Right ventricle myocardium superior (tissue), 1 donor: ENCODE measurements at places on chromosomes 2 and 18. TPM values are rescaled to one million over a fixed set of nuclear protein-coding genes. Genes with fewer than 3 reads are reported as not detected.
A peak's percentile ranks its signal among the peaks of the same experiment; 100 is the strongest.

DNA sequence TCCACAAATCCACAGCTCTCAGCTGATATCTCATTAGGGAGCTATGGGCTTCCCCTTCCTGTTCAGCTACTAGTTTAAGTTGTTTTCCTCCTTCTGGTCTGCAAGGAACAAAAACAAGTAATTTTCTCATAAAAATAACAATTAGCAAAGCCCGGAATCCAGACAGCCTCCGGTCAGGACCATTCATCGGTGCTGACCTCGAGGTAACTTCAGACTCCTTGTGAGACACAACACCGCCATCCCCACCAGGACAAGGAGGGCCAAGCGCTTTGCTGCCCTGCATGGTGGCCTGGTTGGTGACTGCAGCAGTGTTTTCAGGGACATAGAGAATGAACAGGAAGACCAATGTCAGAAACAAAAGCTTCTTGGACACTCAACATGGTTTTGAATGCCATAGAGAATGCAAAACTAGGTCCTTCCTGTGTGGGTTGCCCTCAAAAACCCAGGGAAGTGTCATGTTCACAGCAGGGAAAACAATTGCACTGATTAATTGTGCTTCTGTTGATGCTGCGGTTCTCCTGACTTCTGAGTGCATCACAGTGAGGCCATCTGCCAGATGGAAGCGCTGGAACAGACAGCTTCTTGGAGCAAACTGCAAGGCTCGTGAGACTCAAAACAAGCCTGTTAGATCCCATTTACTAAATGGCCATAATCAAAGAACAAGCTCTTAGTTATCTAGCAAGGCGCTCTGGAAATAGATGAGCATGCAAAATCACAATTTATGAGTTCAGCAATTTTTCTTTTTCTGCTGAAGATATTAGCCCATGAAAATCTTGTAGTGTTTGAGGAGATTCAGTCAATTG is 77.1 kb downstream of the HS1BP3 start:
- DNase-seq, result no peak

DNA sequence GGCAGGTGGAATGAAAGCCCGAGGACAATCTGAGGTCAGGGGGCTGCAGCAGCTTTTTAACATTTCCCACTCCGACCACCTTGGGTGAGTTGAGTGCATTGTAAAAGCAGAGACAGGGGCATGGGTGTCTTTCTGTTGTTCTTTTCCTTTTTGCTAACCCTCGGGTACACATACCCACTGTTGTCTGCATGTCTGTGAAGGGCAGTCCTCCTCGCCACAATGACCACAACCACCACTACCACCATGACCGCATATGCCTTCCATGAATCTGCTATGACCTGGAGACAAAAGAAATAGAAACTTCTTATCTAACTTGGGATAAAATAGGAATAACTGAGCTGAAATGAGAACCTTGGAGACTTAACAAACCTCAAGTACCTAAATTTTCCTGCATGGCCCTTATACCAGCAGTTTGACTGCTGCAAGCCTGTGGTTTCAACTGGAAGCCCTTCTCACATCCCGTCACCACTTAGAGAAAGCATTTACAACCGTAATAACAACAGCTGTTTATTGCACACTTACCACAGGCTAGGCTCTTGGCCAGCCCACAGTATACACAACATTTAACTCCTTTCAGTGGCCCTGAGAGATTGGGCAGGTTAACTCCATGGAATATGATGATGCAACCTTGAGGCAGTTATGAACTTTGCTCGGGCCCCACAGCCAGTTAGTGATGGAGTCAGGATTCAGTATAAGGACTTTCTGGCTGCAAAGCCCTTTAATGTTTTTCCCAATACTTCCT is 80.3 kb downstream of the GYPC start:
- DNase-seq, result no peak

GDF7 gene
- total RNA-seq, result 0.38 TPM

- no peak for DNase-seq
Measured at GRCh38 chr2:177712462-177712861, 319.9 kb downstream of the AGPS start.

- no peak for DNase-seq
Measured at GRCh38 chr2:192090911-192091310, 103.8 kb downstream of the TMEFF2 start.

DNA sequence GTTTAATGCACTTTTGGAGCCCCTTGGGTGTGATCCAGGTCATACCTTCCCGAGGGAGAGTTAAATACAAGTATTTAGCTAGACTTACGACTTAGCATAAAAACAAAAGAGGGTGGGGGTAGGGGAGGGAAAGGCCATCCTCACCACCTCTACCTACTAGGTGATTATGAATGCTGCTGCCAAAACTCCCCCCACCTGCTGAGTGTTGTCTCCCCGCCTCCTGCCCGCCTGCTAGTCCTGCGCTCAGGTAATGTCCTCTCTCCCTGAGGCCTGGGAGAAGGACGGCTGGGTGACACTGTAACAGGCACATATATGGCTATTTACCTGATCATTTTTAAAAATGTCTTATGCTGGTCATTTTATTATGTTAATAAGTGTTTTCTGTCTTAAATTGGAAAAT is 3.0 kb upstream of the NCKAP5 start:
- no peak for DNase-seq

DNA sequence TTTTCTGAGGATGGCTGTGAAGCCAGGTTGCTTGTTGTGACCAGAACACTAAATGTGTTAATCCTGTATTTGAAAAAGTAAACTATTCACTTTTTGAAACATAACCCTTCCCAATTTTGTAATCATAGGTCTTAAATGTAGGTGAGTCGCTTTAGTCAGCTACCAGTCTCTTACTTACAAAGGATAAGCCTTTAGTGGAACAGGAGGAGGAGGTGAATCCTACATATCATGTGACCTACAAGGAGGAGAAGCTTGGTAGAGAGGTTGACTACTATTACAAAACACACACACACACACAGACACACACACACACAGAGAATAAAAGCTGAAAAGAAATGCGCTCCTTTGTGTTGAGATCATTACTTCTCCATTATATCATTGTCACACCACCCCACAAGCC is 59.9 kb upstream of the SPAG16 start:
- DNase-seq, result no peak

- no peak for DNase-seq
Measured at GRCh38 chr18:58484989-58485981, 143.6 kb downstream of the ALPK2 start.

DNA sequence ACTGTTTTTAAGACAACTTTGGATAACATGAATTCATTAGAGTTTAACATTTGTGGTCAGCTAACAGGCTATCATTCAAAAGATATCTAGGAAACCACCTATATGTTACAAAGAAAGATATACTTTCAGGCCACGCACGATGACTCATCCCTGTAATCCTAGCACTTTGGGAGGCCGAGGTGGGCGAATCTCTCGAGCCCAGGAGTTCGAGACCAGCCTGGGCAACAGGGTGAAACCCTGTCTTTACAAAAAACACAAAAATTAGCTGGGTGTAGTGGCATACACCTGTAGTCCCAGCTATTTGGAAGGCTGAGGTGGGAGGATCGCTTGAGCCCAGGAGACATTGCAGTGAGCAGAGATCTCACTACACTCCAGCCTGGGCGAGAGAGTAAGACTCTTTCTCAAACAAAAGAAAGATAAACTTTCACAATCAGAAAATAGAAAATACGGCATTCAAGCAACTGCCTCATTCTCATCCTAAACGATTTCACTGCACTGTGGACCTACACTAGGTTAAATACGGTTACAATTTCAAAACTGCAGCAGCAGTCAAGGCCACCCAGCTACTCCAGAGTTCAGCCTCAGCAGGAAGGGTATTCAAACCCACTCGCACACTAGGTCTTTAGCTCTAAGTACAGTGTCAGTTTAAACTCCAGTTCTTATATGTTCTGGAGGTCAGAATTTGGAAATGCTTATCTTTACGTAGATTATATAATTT is 250.0 kb upstream of the SLC39A10 start:
- no peak for DNase-seq

- DNase-seq, result peak; percentile 57
Measured at GRCh38 chr2:170770008-170770605, at the start of gene ERICH2. Gene ERICH2, plus strand, starts transcription at chr2:170770378. Its CDS starts 304 bp downstream, at chr2:170770682.

MALL gene
- total RNA-seq, result 9.9 TPM

ANKAR gene
- 8.1 TPM for total RNA-seq

- DNase-seq, result peak; percentile 54
Measured at GRCh38 chr2:88067189-88067588, 436 bp upstream of the SMYD1 start.

DNA sequence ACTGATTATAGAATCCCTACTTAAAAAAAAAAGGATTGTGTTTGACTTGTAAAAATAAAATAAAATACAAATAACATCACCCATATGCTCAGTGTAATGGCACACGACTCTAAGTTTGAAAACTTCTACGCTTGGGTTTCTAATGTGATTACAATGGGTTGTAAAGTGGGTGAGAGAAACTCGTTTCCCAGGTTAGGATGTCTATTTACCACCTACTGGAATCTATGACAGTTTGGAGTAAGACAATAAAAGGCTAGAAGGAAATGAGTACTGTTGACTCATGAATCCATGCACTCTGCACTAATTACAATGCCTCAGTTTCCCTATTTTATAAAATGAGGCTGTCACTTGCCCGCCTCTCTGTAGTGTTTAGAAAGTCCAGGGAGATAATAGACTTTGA is 204.2 kb upstream of the FBXO11 start:
- no peak for DNase-seq

DRC1 gene
- total RNA-seq, result not detected

GRCh38 chr2:28101123-28101522 is 210.6 kb downstream of the BABAM2 start:
- no peak for DNase-seq

- no peak for DNase-seq
Measured at GRCh38 chr18:58492891-58493469, 135.9 kb downstream of the ALPK2 start.

ANKZF1 gene
- 27.3 TPM for total RNA-seq

DLX1 gene
- not detected for total RNA-seq

- no peak for DNase-seq
Measured at GRCh38 chr2:121960251-121960650, 204.8 kb downstream of the TSN start.

DNA sequence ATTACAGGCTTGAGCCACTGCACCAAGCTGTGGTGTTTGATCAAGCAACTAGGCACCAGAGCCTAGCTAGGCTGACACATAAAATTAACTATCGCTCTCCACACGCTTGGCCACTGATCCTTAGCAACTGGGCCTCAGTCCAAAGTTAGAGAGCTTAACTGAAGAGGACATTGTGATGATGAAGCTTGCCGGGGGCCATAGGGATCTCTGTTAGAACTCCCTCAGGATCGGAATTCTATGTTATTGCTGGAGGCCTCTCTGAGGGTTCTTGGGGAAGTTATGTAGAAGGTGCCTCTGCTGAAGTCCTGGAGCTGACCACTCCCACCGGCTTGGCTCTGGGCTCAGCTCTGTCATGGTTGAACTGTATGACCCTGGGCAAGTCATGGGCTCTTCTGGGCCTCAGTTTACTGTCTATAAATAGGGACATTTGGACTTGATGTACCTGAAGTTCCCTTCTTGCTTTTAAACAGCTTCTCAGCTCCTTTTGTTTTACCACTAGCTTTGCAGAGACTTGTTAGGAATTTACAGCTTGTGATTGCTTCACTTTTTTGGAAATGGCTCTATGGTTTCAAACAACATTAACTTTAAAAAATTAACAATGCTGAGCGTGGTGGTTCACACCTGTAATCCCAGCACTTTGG is 44.1 kb downstream of the GATA6 start:
- no peak for DNase-seq

DNA sequence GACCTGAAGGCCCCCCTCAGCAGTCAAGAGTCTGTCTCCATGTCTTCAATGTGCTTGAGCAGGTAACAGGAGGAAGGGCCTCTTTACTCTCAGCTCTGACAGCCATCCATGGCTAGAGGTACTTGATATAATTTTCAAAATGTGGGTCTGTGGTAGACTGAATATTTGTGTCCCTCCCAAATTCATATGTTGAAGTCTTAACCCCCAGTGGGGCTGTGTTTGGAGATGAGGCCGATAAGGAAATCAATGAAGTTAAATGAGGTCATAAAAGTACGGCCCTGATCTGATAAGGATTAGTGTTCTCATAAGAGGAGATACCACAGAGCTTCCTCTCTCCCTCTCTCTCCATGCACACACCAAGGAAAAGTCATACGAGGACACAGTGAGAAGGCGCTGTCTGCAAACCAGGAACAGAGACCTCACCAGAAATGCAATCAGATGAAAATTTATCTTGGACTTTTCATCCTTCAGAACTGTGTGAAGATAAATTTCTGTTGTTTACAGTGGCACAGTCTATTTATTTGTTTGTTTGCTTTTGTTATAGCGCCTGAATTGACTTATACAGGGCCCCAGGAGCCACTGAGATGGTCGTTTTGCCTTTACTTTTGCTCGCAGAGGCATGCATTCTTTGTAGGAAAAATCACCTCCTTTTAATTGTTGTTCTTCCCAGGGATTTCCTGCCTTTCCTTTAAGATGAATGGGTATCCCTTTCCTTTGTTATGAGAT is 274.8 kb upstream of the TRIB2 start:
- DNase-seq, result no peak

DNA sequence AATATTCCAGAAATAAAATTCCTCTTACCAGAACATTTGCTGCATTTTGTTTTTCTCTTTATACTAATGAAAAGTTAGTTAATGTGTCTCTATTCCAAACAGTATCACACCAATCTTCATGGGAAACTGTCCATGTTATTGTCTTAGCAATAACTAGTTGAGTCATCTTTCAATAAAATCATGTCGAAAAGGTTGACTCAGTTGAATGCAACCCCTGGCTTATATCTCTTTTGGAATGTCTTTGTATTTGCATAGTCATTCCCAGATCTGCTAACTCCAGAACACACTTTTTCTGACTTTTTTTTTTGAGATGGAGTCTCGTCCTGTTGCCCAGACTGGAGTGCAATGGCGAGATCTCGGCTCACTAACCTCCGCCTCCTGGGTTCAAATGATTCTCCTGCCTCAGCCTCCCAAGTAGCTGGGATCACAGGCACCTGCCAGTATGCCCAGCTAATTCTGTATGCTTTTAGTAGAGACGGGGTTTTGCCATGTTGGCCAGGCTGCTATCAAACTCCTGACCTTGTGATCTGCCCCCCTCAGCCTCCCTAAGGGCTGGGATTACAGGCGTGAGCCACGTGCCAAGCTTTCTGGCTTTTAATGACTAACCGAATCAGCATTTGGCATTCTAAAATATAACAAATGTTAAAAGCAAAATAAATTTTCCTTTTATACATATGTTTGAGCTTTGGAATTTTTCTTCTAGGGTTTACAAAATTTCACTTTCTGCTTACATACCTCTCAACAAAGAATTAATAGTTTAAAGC is 133.2 kb upstream of the GULP1 start:
- DNase-seq, result no peak

TDRD15 gene
- total RNA-seq, result not detected

GRCh38 chr2:147603447-147603846 is 241.4 kb upstream of the ACVR2A start:
- DNase-seq, result no peak

- DNase-seq, result no peak
Measured at GRCh38 chr2:126664234-126664633, 8.3 kb downstream of the GYPC start.

ANKRD29 gene
- 7.0 TPM for total RNA-seq

HAAO gene
- 2.3 TPM for total RNA-seq
